ENCODE measurements at places on chromosomes 7 and 10.
A peak's percentile ranks its signal among the peaks of the same experiment; 100 is the strongest.

GRCh38 chr10:93066544-93066913 lies 5.9 kb downstream of the CYP26C1 start:
- DNase-seq = no peak

DNA sequence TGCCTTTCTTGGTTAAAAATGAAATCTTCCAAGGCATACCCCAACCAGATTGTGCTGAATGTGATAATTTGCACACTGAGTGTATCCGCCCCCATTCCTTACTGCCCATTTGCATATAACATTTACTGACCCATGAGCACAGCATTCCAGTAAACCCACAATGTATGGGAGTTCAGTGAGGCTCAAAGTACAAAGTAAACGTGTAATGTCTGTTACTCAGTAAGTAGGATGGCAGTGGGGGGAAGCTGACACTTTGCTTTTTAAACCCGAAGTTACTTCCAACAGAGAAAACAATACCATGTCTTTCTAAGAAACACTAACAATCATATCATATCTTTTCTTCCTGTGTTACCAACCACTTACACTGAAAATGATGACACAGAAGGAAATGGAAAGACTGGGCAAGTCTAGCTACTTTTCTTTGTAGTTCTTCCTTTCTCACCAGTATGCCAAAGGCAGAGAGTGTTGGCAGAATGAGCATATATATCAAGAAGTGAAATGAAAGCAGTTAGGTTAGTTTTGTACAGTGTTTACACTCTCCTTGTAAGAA lies 27.1 kb upstream of the SOSTDC1 start:
- DNase-seq = no peak

DNA sequence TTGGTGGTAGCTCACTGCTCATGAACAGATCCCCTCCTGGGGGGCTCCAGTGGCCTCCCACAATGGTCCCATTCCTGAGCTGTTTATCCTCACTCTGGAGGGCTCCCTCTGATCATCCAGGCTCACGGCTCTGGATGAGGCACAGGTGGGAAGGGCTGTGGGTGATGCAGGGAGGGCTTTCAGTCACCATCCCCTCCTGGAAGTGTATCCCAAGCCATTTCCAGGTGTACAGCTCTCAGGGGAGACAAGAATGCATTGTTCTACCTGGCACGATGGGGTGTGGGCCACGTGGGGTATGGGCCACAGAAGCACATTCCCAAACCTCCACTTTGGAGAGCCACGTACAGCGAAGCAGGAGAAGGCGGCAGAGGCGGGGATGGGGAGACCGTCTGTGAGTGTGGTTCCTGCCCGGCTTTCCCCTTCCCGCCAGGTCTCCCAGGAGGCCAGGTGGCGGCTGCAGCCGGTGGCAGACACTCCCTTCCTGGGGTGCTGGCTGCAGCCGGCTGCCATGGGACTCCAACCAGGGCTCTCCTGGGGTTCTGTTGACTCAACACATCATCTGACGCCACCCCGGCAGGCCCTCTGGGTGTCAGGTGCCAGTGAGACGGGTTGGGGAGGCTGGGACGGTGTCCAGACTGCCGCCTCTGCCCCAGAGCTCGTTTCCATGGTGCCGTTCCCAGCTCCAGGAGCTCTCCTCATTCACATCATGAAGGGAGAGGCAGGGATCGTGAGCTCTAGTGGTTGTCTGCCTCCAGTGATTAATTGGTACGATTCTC lies 169.7 kb upstream of the RHEB start:
- DNase-seq = no peak

- DNase-seq = no peak
Observed at GRCh38 chr7:48078470-48078869, 10.6 kb upstream of the UPP1 start.

GRCh38 chr10:47314416-47314970 lies 7.8 kb upstream of the GDF2 start:
- DNase-seq = no peak

DNA sequence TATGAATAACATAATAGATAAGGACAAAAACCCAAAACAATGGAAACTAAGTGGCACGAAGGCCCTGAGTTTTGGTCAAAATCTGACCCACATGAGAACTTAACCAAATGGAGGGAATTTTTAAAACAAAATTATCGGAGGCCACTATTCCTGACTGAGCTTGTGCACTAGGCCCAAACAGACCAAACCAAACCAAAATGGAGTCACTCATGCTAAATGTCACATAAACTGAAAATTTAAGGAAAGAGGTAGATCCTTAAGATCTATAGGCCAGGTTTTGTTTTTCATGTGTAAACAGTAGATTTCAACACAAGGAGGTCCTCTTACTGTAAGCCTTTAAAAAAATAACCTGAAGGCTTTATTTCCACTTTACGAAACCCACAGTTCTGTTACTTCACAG lies 3.8 kb upstream of the ZNF92 start:
- DNase-seq = no peak

DNA sequence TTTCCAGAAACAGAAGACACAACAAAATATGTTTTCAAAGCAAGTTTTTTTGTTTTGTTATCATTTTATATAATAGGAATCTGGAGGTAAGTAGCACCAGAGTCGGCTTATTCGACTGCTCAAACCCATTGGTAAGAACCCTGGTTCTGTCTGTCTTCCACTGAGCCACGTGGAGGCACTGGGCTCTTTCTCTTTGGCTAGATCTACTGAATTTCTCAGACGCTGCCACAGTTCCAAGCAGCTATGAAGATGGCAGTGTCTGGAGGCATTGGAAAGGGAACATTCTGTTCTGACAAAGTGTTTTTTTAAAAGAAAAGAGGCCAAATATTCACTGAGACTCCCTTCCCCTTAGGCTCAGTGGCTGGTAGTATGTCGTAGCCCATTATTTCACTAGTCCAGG lies 338.8 kb downstream of the NRG3 start:
- no peak for DNase-seq

DNA sequence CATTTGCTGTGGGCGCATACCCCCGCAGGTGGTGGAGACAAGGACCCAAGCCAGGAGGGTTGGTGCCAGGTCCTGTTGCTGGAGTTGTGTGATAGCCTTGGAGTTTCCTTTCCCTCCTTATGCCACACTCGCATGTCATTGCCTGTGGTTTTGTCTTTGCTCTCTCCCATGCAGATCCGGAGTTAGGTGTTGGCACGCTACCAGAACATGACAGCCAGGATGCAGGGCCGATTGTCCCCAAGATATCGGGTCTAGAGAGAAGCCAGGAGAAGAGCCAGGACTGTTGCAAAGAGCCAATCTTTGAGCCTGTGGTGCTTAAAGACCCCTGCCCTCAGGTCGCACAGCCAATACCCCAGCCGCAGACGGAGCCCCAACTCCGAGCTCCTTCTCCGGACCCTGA lies 369.2 kb upstream of the GALNT17 start:
- no peak for DNase-seq

DNA sequence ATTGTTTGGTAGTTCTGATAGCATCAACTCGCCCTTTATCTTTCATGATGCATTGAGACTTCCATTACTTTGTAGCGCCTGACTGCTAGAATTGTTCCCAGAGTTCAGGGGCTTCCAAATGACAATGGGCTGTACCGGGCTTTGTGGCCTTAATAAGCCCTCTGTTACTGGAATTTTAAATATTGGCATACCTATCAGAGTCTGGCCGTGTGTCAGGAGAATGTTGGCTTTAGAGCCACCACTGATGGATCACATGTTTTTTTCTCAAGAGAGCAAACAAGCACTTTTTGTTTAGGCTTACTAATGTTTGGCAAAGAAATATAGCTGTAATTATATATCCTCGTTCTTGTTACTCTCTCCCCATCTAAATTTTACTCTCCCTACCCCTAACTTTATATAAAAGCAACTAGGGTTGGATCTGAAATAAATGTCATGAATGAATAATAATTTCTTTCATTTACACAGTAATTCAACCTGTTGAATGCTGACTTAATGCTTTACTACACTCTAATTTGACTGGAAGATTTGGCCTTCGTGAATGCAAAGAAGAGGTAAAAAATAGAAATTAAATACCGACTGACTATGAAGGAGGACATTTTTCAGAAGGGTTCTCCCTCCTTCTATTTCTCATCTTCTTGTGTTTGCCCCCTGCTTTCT lies 396.7 kb downstream of the AUTS2 start:
- no peak for DNase-seq

GRCh38 chr10:13270877-13271551 lies 28.9 kb downstream of the PHYH start:
- DNase-seq = peak; percentile 35

GRCh38 chr10:122044713-122045112 lies 55.8 kb downstream of the TACC2 start:
- no peak for DNase-seq

- peak; percentile 70 for DNase-seq
Observed at GRCh38 chr7:156473476-156474240, 166.9 kb upstream of the RNF32 start.

DNA sequence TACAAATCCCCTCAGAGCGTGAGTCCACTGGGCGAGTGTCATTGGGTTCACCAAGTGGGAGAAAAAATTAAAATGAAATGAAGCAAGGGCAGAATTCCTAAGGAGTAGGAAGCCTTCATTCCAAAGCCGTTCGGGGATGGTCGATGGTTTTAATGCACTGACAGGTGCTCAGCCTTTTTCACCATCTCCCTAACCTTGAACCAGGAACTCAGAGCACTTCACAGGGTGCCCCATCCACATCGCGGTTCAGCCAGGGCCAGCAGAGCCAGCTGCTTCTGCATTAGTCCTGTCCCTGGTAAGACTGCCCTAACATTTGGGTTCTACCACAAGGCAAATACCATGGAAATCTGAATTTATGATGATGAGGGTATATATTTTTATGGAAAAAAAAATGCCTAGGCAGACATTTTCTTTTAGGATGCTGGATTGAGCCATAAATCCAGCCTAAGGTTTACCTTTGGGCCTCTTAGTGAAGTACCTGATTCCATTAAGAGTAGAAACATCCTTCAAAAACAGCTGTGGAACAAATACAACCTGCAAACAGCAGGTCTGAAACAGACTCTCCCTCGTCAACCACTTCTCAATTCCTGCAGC lies 203.5 kb upstream of the RNF32 start:
- DNase-seq = no peak

- DNase-seq = no peak
Observed at GRCh38 chr7:158633055-158633956, 45.7 kb upstream of the PTPRN2 start.

DNA sequence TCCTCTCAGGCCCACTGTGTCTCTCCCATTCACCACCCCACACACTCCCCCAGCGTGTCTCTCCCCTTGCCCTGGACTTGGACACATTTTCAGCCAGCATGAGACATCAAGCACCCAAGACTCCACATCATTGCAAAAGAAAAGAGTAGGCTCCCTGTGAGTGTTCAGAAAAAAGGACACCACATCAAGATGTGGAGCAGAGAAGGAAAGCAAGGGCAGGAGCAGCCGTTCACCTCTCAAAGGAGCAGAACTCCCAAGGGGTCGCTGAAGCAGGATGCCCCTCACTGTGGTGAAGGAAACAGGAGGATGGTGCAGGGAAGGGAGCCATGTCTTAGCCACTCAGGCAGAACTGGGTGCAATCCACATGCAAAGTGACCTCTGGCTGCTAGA lies 89.9 kb upstream of the MACROH2A2 start:
- DNase-seq = no peak

GRCh38 chr7:40544221-40544723 lies 409.5 kb downstream of the SUGCT start:
- no peak for DNase-seq

GRCh38 chr7:29605671-29606070 lies 42.0 kb downstream of the PRR15 start:
- no peak for DNase-seq

- DNase-seq = no peak
Observed at GRCh38 chr7:44767912-44768627, 19.4 kb downstream of the ZMIZ2 start.

- no peak for DNase-seq
Observed at GRCh38 chr10:27747096-27747451, 1.5 kb upstream of the MKX start.

DNA sequence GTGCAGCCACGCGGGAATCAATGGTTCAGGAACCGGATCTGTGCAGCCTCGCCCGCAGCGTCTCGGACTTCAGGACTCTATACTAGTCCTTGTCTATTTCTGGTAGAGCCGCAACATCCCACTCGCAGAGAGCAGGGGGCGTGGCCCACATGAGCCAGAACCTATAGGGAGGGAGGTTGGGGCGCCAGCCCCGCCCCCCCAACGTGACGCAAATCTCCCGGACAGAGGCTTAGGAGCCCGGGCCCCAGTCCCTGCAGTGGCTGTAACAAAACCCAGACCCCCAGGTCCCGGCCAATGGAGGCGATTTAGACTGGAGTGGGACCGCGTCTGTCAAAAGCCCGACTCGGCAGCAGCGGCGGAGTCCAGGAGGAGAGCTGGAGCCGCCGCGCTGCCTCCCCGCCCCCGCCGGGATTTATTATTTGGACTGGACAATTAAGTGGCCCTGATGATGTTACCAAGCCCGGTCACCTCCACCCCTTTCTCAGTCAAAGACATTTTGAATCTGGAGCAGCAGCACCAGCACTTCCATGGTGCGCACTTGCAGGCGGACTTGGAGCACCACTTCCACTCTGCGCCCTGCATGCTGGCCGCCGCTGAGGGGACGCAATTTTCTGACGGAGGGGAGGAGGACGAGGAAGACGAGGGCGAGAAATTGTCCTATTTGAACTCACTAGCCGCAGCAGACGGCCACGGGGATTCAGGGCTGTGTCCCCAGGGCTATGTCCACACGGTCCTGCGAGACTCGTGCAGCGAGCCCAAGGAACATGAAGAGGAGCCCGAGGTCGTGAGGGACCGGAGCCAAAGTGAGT lies at the start of gene NKX2-3:
Gene NKX2-3 (plus strand): TSS at position 256 of the 809 bp plus-strand sequence. CDS start 190 bp downstream, at position 446.
- DNase-seq = peak; percentile 80

DNA sequence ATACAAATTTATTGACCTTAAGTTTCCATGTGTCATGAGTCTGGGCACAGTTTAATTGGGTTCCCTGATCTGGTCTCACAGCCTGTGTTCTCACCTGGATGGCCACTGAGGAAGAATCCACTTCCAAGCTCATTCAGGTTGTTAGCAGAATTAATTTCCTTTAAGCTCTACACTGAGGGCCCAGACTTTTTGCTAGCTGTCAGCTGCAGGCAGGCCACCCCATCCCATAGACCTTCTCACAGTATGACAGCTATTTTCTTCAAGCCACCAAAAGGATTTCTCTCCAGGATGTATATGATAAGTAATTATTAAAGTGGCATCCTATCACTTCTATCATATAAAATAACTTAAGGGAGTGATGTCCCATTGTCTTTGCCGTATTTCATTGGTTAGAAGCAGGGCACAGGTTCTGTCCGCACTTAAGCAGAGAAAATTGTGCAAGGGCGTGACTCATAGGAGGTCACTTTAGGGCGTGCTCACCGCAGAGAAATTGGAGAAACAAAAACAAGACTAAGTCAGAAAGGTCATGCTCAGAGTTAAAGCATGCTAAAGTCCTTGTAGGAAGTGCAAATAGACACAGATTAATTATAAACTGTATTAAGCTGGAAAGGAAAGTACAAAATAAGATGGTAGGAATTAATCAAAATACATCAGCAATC lies 109.9 kb downstream of the AHR start:
- DNase-seq = peak; percentile 99

GRCh38 chr10:43700306-43700705 lies 51.6 kb upstream of the ZNF32 start:
- DNase-seq = no peak

DNA sequence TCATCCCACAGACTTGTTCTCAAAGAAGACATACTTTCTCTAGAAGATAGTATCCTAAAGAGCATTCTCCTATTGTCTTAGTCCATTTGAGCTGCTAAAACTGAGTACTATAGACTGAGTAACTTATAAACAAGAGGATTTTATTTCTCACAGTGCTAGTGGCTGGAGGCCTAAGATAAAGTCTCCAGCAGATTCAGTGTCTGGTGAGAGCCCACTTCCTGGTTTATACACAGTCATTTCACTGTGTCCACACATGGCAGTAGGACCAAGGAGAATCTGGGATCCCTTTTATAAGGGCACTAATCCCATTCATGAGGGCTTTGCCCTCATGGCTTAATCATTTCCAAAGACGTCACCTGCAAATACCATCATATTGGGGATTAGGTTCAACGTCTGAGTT lies 68.7 kb downstream of the LRRC17 start:
- DNase-seq = no peak
